Activated CD4-positive, alpha-beta memory T cell treated with anti-CD3 and anti-CD28 coated beads for 36 hours (primary cell): ENCODE measurements at places on chromosomes 4 and X. TPM values are rescaled to one million over a fixed set of nuclear protein-coding genes. Genes with fewer than 3 reads are reported as not detected.

Gene PF4V1
- not detected for total RNA-seq

Gene FAM53A
- 1.4 TPM for total RNA-seq

Gene ADGRL3
- not detected for total RNA-seq

Gene TMPRSS11B
- not detected for total RNA-seq

Gene KCND1
- total RNA-seq = 2.4 TPM

Gene GJB1
- not detected for total RNA-seq

Gene DMP1
- total RNA-seq = not detected

Gene CDS1
- 0.17 TPM for total RNA-seq

GRCh38 chrX:139192386-139192961 lies 338.1 kb upstream of the F9 start:
- peaks cover 2% of the 10 kb centered on the region for H3K4me1 ChIP-seq
- H3K27ac ChIP-seq = no peak overlapping the region
- no peak for DNase-seq
- H3K27me3 ChIP-seq = peaks cover 19% of the 10 kb centered on the region
- no peaks in the 10 kb centered on the region for H3K36me3 ChIP-seq

- no peak overlapping the region for H3K4me3 ChIP-seq
- no peak for DNase-seq
- H3K4me1 ChIP-seq = peaks cover 2% of the 10 kb centered on the region
- H3K36me3 ChIP-seq = no peaks in the 10 kb centered on the region
- H3K27me3 ChIP-seq = peaks cover 47% of the 10 kb centered on the region
Observed at GRCh38 chr4:5894266-5894665, 1.4 kb upstream of the CRMP1 start.

- peaks cover 11% of the 10 kb centered on the region for H3K4me1 ChIP-seq
- H3K27me3 ChIP-seq = peaks cover 3% of the 10 kb centered on the region
- H3K4me3 ChIP-seq = peak overlapping the region; percentile 82
- DNase-seq = peak; percentile 67
- H3K36me3 ChIP-seq = no peaks in the 10 kb centered on the region
- H3K27ac ChIP-seq = no peak overlapping the region
Observed at GRCh38 chrX:54921427-54922021, 900 bp downstream of the TRO start.

- H3K27me3 ChIP-seq = no peaks in the 10 kb centered on the region
- H3K27ac ChIP-seq = no peak overlapping the region
- H3K36me3 ChIP-seq = peaks cover 27% of the 10 kb centered on the region
Observed at GRCh38 chr4:73185903-73186302, 72.7 kb downstream of the ANKRD17 start.

GRCh38 chr4:617644-618641 lies 7.4 kb upstream of the PDE6B start:
- no peak overlapping the region for H3K4me3 ChIP-seq
- H3K27ac ChIP-seq = no peak overlapping the region
- no peaks in the 10 kb centered on the region for H3K36me3 ChIP-seq
- no peak for DNase-seq
- no peaks in the 10 kb centered on the region for H3K4me1 ChIP-seq
- H3K27me3 ChIP-seq = peaks cover 18% of the 10 kb centered on the region

DNA sequence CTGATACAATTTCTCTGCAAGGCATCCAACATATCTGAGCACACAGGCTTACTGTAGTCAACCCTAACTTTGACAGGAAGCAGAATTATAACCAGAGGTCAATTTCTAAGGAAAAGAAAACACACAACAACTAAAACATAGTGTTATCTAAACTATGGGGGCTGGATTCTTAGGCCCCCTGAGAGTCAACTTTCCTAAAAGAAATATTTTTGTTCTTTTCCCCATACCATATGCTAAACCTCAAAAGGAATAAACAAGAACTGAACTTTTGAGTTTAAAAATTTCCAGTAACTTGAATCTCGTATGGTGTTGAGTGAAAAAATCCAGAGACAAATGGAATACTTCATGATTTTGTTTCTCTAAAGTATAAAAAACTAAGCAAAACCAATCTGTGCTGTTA lies 42.9 kb downstream of the ATXN3L start:
- H3K4me1 ChIP-seq = peaks cover 3% of the 10 kb centered on the region
- no peak for DNase-seq
- H3K27me3 ChIP-seq = no peaks in the 10 kb centered on the region
- H3K36me3 ChIP-seq = no peaks in the 10 kb centered on the region
- H3K4me3 ChIP-seq = no peak overlapping the region
- H3K27ac ChIP-seq = no peak overlapping the region

DNA sequence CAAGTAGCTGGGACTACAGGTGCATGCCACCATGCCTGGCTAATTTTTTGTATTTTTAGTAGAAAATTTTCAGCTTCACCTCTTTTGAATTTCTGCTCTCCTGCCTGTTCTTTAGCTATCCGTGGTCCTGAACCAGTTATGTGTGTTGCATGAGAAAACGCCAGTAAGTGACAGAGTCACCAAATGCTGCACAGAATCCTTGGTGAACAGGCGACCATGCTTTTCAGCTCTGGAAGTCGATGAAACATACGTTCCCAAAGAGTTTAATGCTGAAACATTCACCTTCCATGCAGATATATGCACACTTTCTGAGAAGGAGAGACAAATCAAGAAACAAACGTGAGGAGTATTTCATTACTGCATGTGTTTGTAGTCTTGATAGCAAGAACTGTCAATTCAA lies 13.9 kb downstream of the ALB start:
- no peak overlapping the region for H3K27ac ChIP-seq
- H3K36me3 ChIP-seq = no peaks in the 10 kb centered on the region
- H3K4me1 ChIP-seq = no peaks in the 10 kb centered on the region

DNA sequence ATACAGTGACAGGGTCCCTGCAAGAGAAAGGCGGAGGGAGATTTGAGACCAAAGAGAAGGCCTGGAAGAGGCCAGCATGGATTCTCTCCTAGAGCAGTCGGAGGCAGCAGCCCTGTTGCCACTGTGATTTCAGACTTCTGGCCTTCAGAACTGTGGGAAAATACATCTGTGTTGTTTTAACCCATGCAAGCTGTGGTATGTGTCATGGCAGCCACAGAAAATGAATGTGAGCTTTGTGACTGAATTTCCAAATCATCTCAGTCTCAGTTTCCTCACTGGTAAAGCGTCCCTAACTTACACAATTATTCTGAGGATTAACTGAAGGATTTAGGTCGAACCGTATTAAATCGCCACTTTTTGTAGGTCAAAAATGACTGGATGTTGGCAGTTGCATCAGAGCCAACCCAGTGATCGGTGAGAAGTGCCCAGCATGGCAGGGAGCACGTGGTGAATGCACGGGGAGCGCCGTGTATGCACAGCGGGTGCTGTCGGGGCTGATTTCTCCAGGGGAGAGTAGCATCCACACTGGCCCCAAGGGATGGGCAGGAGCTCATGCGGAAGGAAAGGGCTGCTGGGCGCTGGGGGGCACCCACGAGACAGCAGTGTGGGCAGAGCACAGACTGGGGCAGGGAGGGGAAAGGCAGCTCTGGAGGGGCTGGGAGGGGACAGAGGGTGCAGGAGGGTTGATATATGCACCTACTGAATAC lies 23.8 kb upstream of the NSG1 start:
- no peak for DNase-seq
- H3K4me3 ChIP-seq = no peak overlapping the region
- H3K36me3 ChIP-seq = no peaks in the 10 kb centered on the region
- H3K4me1 ChIP-seq = no peaks in the 10 kb centered on the region
- no peak overlapping the region for H3K27ac ChIP-seq

DNA sequence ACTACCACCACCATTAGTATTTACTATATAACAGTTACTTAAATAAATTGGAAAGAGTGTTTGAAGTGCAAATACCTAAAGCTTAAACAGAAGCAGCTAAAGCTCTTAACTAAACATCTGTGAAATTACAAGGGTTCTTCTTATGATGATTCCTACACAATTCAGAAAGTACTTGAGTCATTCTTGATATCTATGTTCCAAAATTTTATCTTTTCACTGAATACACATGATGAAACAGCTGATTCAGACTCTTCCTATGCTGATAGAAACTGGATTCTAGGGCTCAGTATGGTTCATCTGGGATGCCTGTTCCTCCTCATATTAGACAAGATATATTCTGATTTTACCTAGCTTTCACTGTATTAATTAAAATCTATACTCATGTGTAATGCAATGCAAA lies 13.6 kb downstream of the EREG start:
- no peak for DNase-seq
- H3K4me1 ChIP-seq = peaks cover 3% of the 10 kb centered on the region
- H3K27me3 ChIP-seq = peaks cover 9% of the 10 kb centered on the region
- H3K36me3 ChIP-seq = no peaks in the 10 kb centered on the region

GRCh38 chr4:122873821-122874593 lies 47.4 kb downstream of the FGF2 start:
- H3K4me1 ChIP-seq = no peaks in the 10 kb centered on the region
- no peak overlapping the region for H3K27ac ChIP-seq
- no peaks in the 10 kb centered on the region for H3K36me3 ChIP-seq
- peaks cover 31% of the 10 kb centered on the region for H3K27me3 ChIP-seq
- no peak for DNase-seq

GRCh38 chr4:244471-244870 lies 60.8 kb downstream of the ZNF732 start:
- no peaks in the 10 kb centered on the region for H3K27me3 ChIP-seq
- no peak overlapping the region for H3K4me3 ChIP-seq
- no peaks in the 10 kb centered on the region for H3K36me3 ChIP-seq
- H3K4me1 ChIP-seq = peaks cover 7% of the 10 kb centered on the region
- DNase-seq = peak; percentile 66

DNA sequence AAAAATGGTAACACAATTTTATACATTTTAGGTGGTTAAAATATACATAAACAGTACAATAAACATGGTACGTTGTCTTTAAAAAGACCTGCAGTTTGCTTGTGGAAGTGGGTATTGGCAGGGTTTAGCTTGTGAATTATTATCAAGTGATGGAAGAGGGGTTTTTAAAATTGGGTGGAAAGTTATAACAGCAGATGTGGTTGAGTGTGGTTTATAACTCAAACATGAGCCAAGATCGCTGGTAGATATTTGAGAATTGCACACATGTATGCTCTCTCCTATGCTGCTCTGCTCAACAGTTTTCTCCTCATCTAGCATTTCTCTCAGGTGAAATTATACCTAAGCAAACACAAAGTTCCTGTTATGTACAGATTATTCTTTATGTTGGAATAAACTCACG lies 14.0 kb downstream of the EPGN start:
- no peak overlapping the region for H3K4me3 ChIP-seq
- H3K36me3 ChIP-seq = no peaks in the 10 kb centered on the region
- peaks cover 16% of the 10 kb centered on the region for H3K27me3 ChIP-seq
- H3K27ac ChIP-seq = no peak overlapping the region

GRCh38 chr4:7829652-7830580 lies 109.7 kb downstream of the AFAP1 start:
- peaks cover 76% of the 10 kb centered on the region for H3K36me3 ChIP-seq
- no peaks in the 10 kb centered on the region for H3K27me3 ChIP-seq
- peaks cover 72% of the 10 kb centered on the region for H3K4me1 ChIP-seq
- peak overlapping the region; percentile 90 for H3K27ac ChIP-seq

DNA sequence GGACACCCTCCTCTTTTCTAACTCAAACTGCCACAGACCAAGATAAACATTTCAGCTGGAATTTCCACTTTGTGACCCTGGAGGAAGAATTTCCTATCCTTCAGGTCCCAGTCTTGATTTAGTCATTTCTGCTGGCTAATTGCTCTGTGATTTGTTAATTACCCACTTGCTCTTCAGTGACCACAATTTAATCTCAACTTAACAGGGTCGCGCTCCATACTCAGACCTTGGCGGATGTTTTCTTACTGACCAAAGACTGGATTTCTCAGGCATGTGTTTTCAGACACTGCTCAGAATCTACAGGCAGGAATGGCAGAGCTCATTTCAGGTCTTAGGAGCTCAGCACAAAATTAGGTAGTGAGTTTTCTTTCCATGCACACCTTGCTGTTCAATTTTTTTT lies 188.9 kb downstream of the ASMT start:
- H3K27ac ChIP-seq = no peak overlapping the region
- no peak for DNase-seq
- H3K27me3 ChIP-seq = peaks cover 2% of the 10 kb centered on the region
- H3K4me1 ChIP-seq = no peaks in the 10 kb centered on the region
- no peak overlapping the region for H3K4me3 ChIP-seq
- H3K36me3 ChIP-seq = no peaks in the 10 kb centered on the region

GRCh38 chr4:13522282-13523104 lies 21.8 kb downstream of the NKX3-2 start:
- no peak overlapping the region for H3K4me3 ChIP-seq
- no peak overlapping the region for H3K27ac ChIP-seq
- peaks cover 67% of the 10 kb centered on the region for H3K27me3 ChIP-seq
- H3K4me1 ChIP-seq = peaks cover 11% of the 10 kb centered on the region
- H3K36me3 ChIP-seq = peaks cover 3% of the 10 kb centered on the region

DNA sequence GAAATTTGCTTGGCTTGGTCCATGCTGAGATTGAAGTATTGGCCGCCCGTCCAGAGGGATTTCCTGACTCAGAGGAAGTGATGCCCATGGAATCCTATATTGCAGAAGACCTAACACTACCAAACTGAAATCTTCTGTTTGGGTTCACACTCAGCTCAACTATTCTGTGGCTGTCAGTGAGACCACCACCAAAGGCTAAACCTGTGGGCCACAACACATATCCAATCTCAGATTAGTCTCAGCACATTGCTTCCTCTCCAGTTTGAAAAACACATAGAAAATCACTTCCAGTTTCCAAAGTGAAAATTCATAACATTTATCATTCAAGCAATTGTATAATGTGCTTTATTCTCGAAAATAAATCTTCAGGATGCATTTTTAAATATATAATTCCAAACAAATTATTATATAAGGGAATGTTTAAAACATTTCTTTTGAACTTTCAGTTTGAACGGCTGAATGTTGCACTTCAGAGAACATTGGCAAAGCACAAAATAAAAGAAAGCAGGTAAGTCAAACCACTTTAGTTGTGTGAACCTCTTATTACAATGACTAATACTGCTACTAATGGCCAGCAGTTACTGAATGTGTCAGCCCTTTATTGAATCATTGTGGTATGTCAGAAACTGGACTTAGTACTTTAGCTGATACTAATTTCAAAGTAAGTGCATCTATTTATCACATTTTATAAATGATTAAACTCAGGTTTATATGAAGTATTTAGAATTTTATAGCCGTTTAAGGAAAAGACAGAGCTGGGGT lies 37.0 kb downstream of the GUCY1A1 start:
- no peaks in the 10 kb centered on the region for H3K27me3 ChIP-seq
- H3K4me1 ChIP-seq = no peaks in the 10 kb centered on the region
- H3K36me3 ChIP-seq = no peaks in the 10 kb centered on the region
- no peak overlapping the region for H3K27ac ChIP-seq
- DNase-seq = no peak
- no peak overlapping the region for H3K4me3 ChIP-seq

GRCh38 chr4:144820728-144821085 lies 174.8 kb downstream of the HHIP start:
- H3K27me3 ChIP-seq = no peaks in the 10 kb centered on the region
- DNase-seq = no peak
- H3K4me3 ChIP-seq = no peak overlapping the region
- H3K27ac ChIP-seq = no peak overlapping the region

GRCh38 chrX:133542476-133542875 lies 127.2 kb upstream of the GPC4 start:
- no peak overlapping the region for H3K4me3 ChIP-seq
- no peaks in the 10 kb centered on the region for H3K4me1 ChIP-seq
- H3K27ac ChIP-seq = no peak overlapping the region
- H3K27me3 ChIP-seq = no peaks in the 10 kb centered on the region
- H3K36me3 ChIP-seq = no peaks in the 10 kb centered on the region
